ENCODE measurements at places on chromosomes 1 and 21. TPM values are rescaled to one million over a fixed set of nuclear protein-coding genes. Genes with fewer than 3 reads are reported as not detected.

Gene NCF2
- 0.25 TPM for total RNA-seq

Gene ELF3
- 200 TPM for total RNA-seq

DNA sequence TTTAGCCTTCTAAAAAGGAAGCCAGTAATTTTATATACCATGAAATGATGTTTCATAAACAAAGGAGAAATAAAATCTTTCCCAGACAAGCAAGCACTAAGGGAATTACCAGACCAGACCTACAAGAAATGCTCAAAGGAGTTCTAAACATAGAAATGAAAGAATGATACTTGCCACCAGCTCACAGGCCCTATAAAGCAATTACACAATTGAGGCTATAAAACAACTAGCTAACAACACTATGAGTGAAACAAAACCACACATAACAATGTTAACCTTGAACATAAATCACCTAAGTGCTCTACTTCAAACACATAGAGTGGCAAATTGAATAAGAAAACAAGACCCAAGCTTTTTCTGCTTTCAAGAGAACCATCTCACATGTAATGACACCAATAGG is 123.8 kb downstream of the BARHL2 start:
- DNase-seq: no peak

DNA sequence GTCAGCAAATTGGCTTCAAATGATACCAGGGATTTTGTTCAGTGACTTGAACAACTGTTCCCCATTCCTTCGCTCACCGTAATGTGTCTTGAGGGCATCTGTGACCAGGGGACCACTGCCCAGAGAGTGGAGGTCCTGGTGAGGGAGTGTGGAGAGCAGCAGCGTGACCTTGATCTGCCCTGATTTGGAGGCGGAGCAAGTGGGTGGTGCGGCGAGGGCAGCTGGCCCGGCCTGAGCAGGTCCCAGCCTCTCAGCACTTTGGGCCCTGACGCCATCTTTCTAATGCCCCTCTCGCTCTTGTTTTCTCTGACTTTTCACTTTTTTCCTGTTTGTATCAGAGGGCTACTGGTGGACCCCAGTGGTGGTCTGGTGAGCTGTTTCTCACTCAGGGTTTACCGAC is 31.1 kb downstream of the DIP2A start:
- DNase-seq: no peak

GRCh38 chr1:225651376-225651871 is 1.5 kb downstream of the ENAH start:
- DNase-seq: no peak

DNA sequence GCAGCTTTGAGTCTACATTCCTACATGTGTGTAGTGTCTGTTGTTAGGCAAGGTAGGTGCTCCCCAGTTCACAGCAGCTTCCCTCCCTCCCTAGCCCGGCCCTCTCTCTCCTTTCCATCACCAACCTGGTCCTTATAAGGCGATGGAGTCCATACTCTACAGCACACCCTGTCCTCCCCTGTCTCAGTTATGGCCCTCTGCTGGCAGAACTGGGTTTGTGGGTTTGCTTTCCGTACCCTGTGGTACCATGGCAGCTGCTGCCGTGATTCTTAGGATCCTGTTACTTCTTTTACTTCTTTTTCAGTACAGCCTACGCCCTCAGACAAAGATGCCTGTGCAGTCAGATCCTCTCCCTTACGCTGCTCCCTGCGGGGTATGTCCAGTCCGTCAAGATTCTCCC is 31.7 kb downstream of the AK5 start:
- DNase-seq: peak; percentile 33

Data from HCT116 (cell line).